ENCODE measurements at places on chromosomes 16 and 17.

- peak; percentile 82 for DNase-seq
Measured at GRCh38 chr17:34980681-34981537, 597 bp downstream of the LIG3 start.

DNA sequence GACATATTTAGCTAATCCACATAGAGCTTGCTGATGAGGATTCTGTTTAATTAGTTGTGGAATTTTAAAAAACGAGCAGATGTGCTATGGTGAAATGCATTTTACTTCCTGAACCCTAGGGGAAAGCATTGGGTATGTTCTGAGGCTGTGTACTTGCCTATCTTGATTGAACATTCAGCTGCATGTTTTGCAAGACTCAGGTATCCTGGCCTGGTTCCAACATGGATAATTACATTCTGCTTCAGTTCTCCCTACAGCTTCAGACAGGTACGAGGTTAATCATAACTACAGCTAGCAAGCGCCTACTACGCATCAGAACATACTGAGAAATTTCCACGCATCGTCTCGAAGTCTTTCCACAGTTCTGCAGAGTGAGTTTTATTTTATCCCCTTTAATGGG is 77.0 kb downstream of the HS3ST2 start:
- DNase-seq, result no peak

GRCh38 chr16:82855471-82855870 is 228.7 kb downstream of the CDH13 start:
- DNase-seq, result no peak

DNA sequence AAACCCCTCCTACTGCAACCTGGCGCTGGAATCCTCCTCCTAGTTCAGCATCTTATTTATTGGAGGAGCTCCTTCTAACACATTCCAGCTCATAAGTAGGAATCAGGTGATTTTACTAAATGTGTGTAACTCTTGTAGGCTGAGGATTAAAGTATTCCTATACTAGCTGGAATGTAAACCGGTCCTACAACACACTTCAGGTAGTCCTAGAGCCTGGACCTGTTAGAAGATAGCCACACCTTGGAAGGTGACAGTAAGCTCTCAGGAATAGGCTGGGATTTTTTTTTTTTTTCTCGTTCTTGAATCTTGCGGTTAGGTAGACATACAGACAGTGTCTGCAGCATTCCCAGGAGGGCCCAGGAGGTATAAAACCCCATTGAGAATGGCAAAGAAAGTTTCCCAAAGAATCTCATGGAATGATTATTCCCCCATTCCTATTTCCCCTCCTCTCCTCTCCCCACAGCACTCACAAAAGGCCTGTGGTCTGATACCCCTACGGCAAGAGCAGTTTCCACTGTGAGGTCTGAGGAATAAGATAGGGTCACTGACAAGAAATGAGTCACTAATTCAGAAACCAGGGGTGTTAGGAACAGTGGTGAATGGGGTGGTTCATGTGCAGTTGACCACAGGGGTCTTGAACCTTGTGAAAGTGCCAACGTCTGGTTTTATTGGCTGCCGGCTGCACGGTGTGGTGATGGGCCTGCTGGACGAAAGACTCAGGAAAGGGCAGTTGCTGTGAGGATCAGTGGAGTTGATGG is 267.1 kb downstream of the UTP18 start:
- no peak for DNase-seq

DNA sequence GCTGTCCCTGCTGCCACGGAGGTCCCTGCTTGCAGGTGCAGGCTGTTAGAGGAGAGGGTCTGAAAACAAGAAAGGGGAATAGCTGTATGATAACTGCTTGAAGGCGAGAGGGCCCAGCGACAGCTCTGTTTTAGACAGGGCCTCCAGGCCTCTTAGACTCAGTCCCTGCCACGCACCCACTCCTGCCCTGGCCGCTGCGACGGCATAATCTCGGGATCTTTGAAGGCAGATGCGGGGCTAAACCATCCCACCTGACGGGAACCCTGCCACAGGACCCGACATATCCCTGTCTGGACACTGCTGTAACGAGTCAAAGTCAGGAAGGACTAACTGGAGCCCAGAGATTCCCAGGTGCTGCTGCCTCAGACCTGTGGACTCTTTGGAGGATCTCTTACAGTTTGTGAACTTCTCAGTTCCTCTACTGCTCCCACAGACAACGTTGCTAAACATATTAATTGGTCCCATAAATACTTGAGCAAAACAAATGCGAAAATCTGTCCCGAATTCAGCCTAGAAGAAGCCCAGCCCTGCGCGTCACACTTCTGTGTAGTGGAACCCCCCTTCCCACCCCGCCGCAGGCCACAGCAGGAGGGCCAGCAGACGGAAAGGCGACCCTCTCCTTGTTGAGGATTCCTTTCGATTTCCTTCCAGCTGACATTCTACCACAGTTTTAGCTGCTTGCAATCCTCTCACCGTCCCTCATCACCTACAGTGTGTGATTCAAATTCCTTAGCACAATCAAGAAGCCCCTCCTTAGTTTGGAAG is 998 bp upstream of the TMEM11 start:
- DNase-seq, result no peak

- DNase-seq, result no peak
Measured at GRCh38 chr16:86722970-86723369, 144.6 kb downstream of the FOXL1 start.

DNA sequence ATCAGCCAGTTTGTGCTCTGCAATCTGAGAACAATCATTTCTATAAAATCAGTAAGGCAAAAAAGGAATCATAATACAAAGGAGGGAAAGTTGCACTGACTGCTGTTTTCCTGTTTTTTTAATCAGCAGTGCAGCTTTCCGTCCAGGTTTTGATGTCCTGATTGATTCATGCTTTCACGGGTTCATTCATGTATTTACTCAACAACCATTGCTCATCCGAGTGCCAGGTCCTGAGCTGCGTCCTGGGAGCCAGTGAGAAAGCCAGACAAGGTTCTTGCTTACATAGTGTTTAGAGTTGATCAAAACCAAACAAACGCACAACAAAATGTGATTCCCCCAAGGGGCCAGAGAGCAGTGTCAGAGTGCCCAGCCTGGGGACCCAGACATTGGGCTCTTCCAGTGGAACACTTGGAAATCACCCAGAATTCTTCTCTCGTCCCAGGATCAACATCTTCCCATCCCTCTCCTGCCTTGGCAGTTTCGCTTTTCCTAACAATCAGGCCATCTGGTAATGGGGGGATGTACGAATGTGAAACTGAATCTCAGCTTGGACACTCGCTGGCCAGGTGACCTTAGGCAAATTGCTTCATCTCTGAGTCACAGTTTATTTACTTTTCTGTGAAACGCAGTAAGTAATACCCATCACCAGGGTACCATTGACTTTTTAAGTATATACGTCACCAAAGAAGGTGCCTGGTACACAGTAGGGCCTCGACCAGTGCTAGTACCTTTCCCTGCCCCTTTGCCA is 13.3 kb upstream of the C1QL1 start:
- no peak for DNase-seq

- no peak for DNase-seq
Measured at GRCh38 chr17:66740226-66740625, 94.7 kb upstream of the CACNG5 start.

DNA sequence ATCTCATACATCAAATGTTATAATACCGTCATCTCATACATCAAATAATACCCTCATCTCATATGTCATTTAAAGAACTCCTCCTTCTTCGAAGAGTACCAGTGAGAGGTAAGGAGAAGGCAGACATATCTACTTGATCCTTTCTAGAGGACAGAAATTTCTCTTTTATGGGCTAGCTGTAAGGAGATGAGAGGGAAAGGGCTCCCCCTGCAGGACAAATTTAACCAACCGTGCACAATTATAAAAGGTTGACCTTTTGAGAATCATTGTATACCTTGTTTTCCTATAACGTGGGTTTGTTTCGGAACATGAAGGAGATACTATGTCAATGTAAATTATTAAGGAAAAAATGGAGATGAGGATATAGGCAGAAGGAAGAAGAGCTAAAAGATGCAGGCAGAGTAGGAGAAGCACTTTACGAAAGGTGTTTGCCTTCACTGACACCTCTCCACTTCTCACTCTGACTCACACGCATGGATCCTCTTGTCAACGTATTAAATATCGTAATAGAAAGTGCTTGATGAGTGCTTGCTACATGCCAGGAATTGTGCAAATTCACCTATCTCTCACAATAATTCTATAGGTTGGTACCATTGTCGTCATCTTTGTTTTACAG is 465.9 kb upstream of the ERCC4 start:
- peak; percentile 17 for DNase-seq
